G401 (cell line): ENCODE measurements at places on chromosomes 7 and 10. TPM values are rescaled to one million over a fixed set of nuclear protein-coding genes. Genes with fewer than 3 reads are reported as not detected.

ADAM12 gene
- total RNA-seq, result not detected in 2 replicates

PAPOLB gene
- 0.34 TPM in 1 of 2 replicates, not detected in the other for total RNA-seq

GATA3 gene
- not detected in 2 replicates for total RNA-seq

C7orf57 gene
- total RNA-seq, result 0.47 and 0.49 TPM in 2 replicates

OR2A25 gene
- total RNA-seq, result not detected in 2 replicates

TMEM270 gene
- not detected in 2 replicates for total RNA-seq

GAD2 gene
- not detected in 2 replicates for total RNA-seq

FAM241B gene
- 27.8 and 36.7 TPM in 2 replicates for total RNA-seq

BAG3 gene
- 8.5 and 14.6 TPM in 2 replicates for total RNA-seq

CDK1 gene
- 337 and 365 TPM in 2 replicates for total RNA-seq

UBTD1 gene
- total RNA-seq, result 32.5 and 39.5 TPM in 2 replicates

ZCCHC24 gene
- 6.8 and 10.8 TPM in 2 replicates for total RNA-seq

SPACDR gene
- total RNA-seq, result not detected in 2 replicates

PVRIG gene
- total RNA-seq, result not detected in 2 replicates

AGBL3 gene
- total RNA-seq, result 0.25 and 0.27 TPM in 2 replicates

NFE2L3 gene
- total RNA-seq, result 211 and 236 TPM in 2 replicates

MINDY4 gene
- 6.8 and 7.5 TPM in 2 replicates for total RNA-seq

DGKB gene
- total RNA-seq, result not detected in 2 replicates

RHOBTB1 gene
- 149 and 166 TPM in 2 replicates for total RNA-seq

CALCR gene
- total RNA-seq, result not detected in 2 replicates

TAS2R39 gene
- total RNA-seq, result not detected in 2 replicates

MYOZ1 gene
- total RNA-seq, result 1.2 TPM in 1 of 2 replicates, not detected in the other

AKR1C1 gene
- 0.98 and 1.4 TPM in 2 replicates for total RNA-seq

HMX2 gene
- total RNA-seq, result not detected in 2 replicates

EGR2 gene
- total RNA-seq, result not detected in 2 replicates

PROSER2 gene
- total RNA-seq, result 1.3 and 7.3 TPM in 2 replicates

SEMA3C gene
- total RNA-seq, result 12.2 and 13.8 TPM in 2 replicates

MBLAC1 gene
- 1.7 and 2.9 TPM in 2 replicates for total RNA-seq

KCNMA1 gene
- total RNA-seq, result 0.81 and 3.9 TPM in 2 replicates

TMEM236 gene
- total RNA-seq, result not detected in 2 replicates

PDE6C gene
- total RNA-seq, result not detected in 2 replicates
